SJCRH30 (cell line): ENCODE measurements at places on chromosomes 12 and 14.
A peak's percentile ranks its signal among the peaks of the same experiment; 100 is the strongest.

- DNase-seq: no peak
These were observed 100.1 kb downstream of the PPP1R12A start for GRCh38 chr12:79834712-79835376.

DNA sequence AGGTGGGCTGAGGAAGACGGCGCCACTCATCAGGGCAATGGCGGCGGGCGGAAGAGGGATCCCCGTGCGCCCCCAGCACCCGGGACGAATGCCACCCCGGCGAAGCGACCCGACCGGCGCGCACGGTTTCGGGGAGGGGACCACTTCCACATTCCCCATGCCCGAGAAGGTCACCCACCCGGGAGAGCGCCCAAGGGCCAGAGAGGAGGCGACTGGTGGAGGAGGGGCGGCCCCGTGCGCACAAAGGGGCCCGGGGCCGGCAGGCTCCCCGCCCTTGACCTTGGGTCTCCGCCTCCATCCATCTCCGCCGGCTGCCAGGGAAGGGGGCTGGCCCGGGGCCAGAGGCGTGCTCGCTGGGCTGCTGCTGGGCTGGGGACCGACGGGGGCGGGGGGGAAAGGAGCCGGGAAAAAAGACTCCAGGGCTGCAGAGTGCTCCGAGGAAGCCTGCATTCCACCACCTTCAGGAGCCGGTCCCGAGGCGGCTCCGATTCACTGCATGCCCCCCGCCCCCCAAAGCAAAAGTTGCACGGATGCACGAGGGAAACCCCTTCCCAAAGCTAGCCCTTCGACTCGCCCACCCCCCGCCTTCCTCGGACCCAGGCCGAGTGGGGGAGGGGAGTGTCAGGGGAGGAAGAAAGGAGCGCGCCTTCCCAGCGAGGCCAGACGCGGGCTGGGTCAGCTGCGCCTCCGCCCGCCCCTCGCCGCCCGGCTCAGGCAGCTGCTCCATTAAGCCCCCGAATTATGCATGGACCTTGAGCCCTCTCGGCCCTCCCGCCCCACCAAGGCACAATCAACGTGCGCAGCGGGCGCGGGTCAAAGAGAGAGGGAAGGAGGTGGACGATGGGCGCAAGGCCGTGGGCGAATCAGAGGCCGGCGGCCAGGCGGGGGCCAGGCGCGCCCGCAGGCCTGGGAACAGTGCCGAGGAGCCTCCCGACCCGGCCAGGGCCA, 26.2 kb downstream of the BCL11B start:
- DNase-seq: peak; percentile 87

DNA sequence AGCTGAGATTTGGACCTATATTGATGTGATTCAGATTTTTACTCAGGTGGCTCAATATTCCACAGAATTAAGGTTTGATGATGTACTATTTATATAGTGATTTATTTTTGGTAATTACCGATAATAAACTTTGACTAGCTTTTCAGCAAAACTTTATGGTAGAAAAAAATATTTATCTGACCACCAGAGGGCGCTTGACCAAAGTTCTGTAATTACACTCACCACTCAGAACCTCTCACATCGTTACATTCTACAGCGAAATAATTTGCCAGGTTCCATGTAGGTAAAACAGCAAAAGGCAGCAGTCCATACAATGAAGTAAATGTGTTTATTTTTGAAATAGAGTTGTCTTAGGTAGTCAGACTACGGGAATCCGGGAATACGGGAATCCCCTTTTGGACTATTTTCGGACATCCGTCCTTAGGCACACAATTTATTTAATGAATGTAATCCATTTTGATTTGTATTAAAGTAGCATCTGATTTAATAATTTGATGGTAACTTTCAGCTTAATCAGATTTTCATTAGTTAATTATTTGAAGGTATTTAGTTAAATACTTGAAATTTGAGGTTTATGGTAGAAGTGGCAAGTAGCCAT, 143.0 kb upstream of the DDHD1 start:
- no peak for DNase-seq

- DNase-seq: no peak
These were observed 272.4 kb downstream of the ALX1 start for GRCh38 chr12:85552461-85552860.

DNA sequence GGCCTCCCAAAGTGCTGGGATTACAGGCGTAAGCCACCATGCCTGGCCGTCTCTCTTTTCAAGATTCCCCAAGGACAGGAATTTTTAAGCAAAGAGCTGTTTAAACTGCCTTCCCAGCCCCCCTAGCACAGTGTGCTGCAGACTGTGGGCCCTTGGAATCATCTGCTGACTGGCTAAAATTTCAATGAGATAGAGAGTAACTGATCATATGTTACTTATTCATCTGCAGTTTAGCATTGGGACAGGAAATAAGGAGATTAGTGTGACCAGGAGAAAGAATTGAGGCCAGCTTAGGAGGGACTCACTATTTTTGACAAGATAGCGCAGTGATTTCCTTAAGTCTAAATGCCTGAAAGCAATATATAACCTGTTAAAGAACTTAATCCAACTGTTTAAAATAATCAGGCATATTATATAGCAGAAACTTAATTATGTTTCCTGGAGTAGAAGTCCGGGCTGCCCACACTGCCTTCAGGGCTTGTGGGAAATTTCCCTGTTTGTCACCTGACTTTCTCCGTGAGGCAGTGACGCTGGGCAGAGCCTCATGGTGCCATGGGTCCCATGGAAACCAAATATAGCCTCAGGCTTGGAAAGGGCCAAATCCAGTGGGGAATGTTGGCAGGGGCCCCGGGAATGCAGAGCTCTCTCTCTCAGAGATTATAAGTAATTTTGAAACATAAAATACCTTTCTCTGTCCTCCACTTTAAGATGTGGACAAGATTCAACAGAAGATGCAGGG, 22.8 kb upstream of the CEBPE start:
- DNase-seq: peak; percentile 70

- no peak for DNase-seq
These were observed 1.7 kb downstream of the ZDHHC17 start for GRCh38 chr12:76765598-76765997.

DNA sequence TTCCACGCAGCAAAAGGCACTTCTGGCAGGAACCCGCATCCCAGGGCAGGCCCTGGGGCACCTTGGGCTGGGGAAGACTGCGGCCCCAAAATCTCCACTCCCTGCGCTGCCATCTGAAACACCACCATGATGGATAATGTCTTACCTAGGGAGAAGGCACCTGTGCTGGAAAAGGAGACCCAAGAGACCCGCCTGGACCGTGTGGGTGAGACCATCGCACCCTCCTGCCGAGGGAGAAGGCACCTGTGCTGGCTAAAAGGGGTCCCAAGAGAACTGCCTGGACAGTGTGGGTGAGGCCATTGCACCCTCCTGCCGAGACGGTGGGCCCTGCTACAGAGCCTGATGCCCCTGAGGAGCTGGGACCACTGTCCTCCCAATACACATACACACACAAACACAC, 24.8 kb upstream of the INF2 start:
- no peak for DNase-seq

DNA sequence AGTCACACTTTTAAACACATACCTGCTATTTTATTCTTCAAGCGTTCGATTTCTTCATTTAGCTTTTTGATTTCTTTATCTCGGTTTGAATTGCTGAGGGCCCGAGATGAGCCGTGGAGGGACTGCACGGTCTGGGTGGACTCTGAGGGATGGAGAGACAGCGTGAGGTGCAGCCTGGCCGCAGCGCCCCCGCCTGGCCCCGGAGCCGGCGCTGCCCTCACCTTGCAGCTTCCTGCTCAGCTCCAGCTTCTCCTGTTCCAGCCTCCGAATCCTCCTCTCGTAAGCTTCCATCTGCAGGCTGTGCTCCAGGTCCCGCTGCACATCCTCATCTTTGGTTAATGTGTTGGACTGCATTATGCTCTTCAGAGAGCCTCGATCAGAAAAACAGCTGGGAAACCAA, 53.2 kb downstream of the AMN start:
- DNase-seq: no peak

DNA sequence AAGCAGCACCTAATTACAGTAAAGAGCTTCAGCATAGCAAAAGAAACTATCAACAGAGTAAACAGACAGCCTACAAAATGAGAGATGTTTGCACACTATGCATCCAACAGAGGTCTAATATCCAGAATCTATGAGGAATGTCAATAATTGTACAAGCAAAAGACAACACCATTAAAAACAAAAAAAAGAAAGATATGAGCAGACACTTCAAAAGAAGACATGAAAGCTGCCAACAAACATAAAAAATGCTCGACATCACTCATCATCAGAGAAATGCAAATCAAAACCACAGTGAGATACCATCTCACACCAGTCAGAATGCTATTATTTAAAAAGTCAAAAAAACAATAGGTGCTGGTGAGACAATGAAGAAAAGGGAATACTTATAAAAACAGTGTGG, 273.1 kb downstream of the TMTC2 start:
- no peak for DNase-seq

DNA sequence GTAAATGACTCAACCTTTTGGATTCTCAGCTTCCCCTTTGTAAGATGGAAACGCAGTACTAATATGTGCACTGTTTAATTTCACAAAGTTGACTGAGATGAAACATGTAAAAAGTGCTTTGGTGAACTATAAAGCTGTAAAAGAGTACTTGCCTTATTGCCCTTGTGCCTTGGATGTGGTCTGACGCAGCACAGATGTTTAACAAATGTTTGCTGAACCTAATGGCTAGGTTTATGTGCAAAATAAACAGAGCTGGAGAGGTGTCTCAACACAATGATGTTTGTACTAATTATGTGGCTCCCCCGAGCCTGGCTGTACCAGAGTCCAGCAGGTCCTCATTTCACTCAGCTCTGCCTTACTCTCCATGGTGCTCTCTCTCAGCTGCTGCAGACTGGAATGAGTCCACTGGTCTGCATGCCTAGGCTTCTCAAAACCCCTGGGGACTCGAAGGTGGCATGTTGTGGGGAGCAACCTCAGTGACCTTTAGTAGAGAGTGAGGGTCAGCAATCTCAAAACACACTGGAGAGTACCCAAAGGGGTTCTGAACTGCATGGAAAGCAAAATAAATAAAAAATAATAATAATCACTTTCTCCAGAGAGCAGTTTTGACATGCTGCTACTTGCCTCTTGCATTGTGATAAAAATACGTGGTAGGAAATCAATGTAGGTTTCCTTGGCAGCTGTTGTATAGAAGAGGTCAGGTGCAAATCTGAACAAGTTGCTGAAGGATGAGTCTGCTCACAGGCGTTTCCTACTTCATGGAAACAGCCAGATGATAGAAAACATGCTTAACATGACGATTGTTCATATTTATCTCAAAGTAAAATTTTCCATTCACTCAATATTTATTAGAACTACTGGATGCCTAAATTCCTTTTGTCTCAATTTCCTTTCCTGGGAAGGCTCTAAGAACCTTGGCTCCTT, 8.5 kb upstream of the AMIGO2 start:
- peak; percentile 57 for DNase-seq

- no peak for DNase-seq
These were observed 167.0 kb downstream of the PPM1H start for GRCh38 chr12:62767946-62768345.

- no peak for DNase-seq
These were observed 447.6 kb upstream of the CCDC196 start for GRCh38 chr14:66038618-66039017.

GRCh38 chr14:62117751-62118105, 355.5 kb downstream of the SNAPC1 start:
- no peak for DNase-seq

GRCh38 chr12:131529196-131530040, 181.5 kb upstream of the SFSWAP start:
- DNase-seq: no peak

- no peak for DNase-seq
These were observed 38.3 kb upstream of the FAR2 start for GRCh38 chr12:29110506-29111442.

- peak; percentile 67 for DNase-seq
These were observed 53.7 kb downstream of the CCNK start for GRCh38 chr14:99534863-99535262.

DNA sequence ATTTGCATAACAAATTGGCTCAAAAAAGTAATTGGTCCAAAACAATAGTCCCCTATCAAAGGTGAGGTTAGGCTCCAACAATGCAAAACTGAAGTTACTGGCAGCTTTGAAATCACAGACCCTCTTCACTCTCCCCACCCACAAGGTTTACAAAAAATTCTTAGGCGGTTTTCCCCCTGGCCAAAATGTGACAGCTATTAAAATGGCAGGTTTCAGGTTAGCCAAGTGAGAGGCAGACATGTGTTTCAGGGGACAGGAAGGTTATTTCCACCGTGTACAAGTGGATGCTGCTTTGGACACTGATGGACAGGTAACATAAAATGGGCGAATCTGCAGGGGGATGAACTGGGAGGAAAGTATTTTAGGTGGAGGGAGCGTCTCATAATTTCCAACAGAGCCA, 888 bp upstream of the SPIC start:
- no peak for DNase-seq

- no peak for DNase-seq
These were observed 36.5 kb downstream of the LRRC74A start for GRCh38 chr14:76862546-76863282.

GRCh38 chr14:100605706-100606686, 18.8 kb upstream of the BEGAIN start:
- no peak for DNase-seq

- no peak for DNase-seq
These were observed 21.2 kb downstream of the BCL7A start for GRCh38 chr12:122042910-122043309.

DNA sequence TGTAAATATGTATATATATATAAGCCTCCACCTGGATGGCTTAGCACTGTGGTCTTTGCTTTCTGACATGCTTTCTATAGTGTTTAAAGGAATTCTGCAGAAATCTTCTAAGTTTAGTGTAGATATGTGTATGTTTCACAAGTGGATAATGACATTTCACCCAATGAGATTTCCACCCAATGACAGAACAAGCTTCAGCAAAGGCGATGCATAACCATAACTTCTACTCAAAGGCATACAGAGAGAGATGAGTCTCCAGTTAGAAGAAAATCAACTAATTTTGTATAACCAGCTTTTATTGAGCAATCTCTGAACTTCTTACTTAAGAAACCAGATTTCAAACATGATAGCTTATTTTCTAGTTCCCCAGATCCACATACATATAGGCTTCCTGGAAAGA, 134.0 kb downstream of the DYRK2 start:
- DNase-seq: no peak

DNA sequence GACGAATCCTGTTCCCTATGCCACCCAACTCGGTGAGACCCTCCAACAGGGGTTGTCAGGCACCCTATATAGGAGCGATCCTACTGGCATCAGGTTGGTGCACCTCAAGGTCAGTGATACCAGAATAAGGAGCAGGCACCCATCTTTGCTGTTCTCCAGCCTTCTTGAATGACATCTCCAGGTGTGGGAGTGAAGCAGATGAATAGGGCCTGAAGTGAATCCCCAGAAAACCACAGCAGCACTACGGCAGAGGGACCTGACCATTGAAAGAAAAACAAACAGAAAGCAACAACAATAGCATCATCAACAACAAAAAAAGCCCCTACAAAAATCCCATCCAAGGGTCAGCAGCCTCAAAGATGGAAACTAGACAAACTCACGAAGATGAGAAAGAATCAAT, 445.2 kb upstream of the ATP2B1 start:
- peak; percentile 76 for DNase-seq

- no peak for DNase-seq
These were observed 13.0 kb upstream of the TRAF3 start for GRCh38 chr14:102764220-102764671.

DNA sequence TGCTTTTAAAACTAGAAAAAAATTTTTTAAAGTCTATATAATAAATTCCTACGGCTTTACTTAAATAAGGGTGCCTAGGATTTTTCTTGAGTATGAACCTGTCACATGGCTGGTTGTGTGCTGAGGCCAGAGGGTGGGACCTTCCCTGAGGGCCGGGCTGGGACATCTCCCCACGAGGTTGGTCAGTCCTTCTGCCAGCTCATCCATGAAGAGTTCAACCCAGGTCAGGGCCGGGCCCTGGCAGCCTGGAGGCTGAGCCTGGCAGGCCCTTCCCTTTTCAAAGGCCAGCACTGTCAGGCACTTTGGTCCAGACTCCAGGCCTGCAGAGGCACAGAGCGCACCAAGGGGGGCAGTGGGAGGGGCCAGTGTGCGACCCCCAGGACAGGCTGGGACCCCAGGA, 31.7 kb downstream of the TNFAIP2 start:
- no peak for DNase-seq
